ENCODE measurements at places on chromosomes 6 and 20. TPM values are rescaled to one million over a fixed set of nuclear protein-coding genes. Genes with fewer than 3 reads are reported as not detected.

GRCh38 chr6:139376017-139376330, 1.5 kb upstream of the CITED2 start:
- DNase-seq: peak; percentile 52

- no peak for DNase-seq
These were observed 139.7 kb downstream of the PLCB1 start for GRCh38 chr20:8271727-8272126.

DNA sequence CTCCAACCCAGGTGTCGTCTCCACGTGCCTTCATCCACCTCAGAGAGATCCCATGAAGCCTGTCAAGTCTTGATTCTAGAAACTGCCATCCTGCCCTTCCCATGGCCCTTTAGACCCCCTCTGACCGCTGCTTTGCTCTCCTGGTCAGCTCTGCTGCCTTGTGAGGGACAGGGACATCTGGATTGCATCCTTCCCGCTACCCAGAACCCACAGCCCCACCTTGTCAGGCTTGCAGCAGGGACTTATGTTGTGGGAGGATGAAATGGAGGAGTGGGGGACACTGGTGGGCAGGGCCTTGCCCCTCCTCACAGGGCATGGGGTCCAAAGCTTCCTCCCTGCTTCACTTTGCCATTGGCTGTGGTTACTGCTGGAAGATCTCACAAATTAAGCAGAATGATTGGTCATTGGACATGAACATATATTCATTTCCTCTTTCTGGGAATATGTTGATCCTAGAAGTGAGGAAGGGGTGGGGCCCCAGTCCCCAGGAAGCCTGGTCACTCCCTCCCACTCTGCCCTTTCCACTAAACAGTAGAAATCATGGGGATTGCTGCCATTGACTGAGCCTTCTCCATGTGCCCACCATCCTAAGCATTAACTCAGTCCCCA, 4.5 kb downstream of the GLP1R start:
- DNase-seq: no peak

DNA sequence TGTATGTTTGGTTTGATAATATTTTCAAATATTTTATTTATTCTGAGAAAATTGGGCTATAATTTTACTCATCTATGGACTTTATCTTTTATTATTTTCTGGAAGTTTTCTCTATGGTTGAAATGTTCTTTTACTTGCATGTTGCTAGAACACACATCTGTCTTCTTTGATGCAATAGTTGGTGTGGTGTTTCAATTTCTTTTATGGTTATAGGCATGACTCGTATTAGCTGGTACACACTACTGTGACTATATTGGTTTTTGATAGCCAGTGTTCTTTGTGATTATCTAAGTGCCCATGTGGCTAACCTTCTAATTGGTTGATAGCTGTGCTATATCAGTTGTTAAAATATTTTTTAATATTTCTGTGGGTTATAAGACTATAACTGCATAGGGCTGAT, 1343.3 kb upstream of the GJE1 start:
- DNase-seq: no peak

- DNase-seq: no peak
These were observed 3.2 kb downstream of the GNAS start for GRCh38 chr20:58855506-58856389.

- DNase-seq: no peak
These were observed 128.2 kb upstream of the LAMA2 start for GRCh38 chr6:128754658-128755256.

- no peak for DNase-seq
These were observed 22.6 kb downstream of the GNAS start for GRCh38 chr20:58875111-58875510.

Gene BCL2L1
- total RNA-seq: 48.7 TPM

DNA sequence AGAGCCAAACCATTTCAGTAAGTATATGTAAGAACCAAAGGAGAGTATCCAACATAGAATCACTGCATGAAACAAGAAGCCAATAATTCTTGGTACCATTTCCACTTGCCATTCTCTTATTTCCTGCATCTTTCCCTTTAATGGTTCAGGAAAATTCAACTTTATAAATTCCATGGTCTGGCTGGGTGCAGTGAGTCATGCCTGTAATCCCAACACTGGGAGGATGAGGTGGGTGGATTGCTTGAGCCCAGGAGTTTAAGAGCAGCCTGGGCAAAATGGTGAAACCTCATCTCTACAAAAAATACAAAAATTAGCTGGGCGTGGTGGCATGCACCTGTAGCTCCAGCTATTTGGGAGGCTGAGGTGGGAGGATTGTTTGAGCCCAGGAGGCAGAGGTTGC, 21.2 kb downstream of the NHLRC1 start:
- DNase-seq: no peak

- no peak for DNase-seq
These were observed 85.3 kb upstream of the PDE10A start for GRCh38 chr6:165748390-165748789.

DNA sequence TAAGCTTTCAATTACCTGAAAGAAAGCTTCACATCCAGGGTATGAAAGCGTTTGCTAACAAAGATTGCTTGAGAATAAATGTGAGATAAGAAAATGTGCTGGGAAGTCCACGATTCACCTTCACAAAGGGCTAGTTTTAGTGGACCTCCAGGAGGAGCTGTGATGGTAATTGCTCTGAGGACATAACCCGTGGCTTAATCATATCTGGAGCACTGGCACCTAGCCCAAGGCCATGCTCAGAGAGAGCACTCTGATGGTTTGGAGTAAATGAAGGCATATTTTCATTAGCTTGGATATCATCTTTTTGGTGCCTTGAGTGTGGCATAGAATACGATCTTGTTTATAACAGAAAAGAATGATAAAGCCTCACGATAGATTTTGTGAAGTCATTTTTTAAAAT, 46.9 kb upstream of the BACH2 start:
- DNase-seq: no peak

- DNase-seq: no peak
These were observed 41.5 kb upstream of the FAM184A start for GRCh38 chr6:119119989-119120388.

DNA sequence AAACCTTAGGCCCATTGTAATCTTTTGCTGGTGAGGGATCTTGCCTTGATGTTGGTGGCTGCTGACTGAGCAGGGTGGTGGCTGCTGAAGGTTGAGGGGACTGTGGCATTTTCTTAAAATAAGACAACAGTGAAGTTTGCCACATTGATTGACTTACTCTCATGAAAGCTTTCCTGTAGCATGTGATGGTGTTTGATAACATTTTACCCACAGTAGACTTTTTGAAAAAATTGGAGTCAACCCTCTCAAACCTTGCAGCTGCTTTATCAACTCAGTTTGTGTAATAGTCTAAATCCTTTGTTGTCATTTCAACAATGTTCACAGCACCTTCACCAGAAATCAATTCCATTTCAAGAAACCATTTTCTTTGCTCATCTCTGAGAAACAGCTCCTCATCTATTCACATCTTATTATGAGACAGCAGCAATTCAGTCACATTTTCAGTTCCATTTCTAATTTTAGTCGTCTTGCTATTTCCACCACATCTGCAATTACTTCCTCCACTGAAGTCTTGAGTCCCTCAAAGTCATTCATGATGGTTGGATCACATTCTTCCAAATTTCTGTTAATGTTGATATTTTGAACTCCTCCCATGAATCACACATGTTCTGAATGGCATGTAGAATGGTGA, 37.2 kb downstream of the CST9L start:
- DNase-seq: no peak

Data from Right ventricle myocardium superior (tissue), 1 donor.